ENCODE measurements at places on chromosomes 4 and X.

- DNase-seq, result no peak
Observed at GRCh38 chr4:75895744-75896314, 6.4 kb downstream of the PPEF2 start.

GRCh38 chr4:1255699-1256098 is 6.8 kb upstream of the CTBP1 start:
- DNase-seq, result no peak

DNA sequence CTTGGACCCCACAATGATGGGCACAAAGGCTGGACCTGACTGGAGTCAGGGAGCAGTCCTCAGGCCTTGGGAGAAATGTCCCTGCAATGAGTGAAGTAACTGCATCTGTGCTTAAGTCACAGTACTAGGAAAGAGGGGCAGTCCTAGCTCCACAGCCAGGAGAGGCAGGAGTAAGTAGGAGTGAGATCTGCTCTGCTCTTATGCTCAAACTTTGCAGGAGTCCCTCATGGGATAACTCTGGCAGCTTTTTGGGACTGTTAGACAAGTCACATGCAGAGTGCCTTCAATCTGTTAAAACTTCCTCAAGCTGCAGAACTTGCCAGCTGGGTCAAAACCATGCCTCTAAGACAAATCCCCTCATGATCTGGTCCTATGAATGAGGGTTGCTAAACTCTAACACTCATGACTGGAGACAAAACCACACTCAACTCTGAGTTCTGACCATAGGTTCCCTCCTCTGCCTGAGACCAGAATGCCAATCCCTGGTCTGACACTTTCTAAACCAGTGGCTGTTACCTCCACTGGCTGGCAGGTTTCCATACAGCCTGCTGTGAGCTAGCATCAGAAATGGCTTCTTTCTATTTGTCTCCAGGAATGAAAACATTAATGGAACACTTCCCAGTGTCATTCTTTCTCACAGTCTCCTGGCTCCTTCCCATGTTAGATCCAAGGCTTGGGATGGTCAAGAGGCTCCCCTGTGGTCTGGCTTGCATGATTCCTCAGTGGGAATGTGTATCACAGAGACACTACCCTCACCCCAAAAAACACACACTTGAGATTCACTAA is 819.3 kb downstream of the PCDH7 start:
- DNase-seq, result no peak

DNA sequence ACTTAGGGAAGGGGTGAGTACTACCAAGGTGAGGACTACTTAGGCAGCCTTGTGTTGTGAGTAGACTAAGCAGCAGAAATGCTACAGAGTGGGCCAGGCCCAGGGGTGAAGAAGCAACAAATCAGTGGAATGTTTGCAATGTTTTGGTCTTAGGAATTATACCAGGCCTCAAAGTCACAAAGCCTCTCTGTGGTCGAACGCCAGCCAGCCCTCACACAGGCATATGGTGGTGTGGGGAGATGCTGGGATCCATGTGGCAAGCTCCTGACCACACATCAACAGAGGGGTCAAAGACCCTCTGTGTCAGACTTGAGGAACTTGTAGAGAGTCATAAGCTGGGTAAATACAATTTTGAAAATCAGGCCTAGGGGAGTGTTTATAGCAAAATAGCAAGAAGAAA is 153.8 kb upstream of the KLF3 start:
- DNase-seq, result no peak

All from CD4-positive, alpha-beta T cell treated with Interleukin-1 beta for 1 hour (primary cell).